ENCODE measurements at places on chromosomes 5 and 9.

GRCh38 chr5:165152058-165152457 is 1646.6 kb downstream of the MAT2B start:
- DNase-seq, result no peak

DNA sequence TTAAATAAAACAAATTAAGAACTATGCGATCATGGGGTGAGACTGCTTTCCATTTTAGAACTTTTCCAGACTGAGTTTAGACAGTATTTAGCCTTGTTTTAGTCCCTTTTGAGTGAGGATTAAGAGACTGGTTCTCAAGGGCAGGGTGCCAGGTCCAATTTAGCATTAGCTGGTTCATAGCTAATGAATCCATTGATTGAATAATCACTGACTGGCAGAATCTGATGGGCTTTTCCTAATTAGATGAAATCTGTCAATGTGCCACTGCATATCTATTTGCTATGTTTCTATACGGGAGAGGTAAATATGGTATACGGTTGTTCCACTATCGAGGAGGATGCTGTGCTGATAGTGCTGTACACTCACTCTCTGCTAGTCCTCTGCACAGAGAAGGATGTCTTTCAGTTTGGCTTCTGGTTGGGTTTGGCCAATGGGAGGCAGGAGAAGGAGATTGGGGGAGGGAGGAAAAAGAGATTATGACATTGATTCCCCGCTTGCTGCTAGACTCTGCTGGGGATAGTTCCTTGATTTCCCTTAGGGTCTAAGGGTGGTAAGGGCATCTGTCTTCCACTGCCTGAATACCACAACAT is 496.6 kb downstream of the CTNND2 start:
- no peak for DNase-seq

- DNase-seq, result no peak
Observed at GRCh38 chr5:68066277-68066955, 149.1 kb upstream of the PIK3R1 start.

DNA sequence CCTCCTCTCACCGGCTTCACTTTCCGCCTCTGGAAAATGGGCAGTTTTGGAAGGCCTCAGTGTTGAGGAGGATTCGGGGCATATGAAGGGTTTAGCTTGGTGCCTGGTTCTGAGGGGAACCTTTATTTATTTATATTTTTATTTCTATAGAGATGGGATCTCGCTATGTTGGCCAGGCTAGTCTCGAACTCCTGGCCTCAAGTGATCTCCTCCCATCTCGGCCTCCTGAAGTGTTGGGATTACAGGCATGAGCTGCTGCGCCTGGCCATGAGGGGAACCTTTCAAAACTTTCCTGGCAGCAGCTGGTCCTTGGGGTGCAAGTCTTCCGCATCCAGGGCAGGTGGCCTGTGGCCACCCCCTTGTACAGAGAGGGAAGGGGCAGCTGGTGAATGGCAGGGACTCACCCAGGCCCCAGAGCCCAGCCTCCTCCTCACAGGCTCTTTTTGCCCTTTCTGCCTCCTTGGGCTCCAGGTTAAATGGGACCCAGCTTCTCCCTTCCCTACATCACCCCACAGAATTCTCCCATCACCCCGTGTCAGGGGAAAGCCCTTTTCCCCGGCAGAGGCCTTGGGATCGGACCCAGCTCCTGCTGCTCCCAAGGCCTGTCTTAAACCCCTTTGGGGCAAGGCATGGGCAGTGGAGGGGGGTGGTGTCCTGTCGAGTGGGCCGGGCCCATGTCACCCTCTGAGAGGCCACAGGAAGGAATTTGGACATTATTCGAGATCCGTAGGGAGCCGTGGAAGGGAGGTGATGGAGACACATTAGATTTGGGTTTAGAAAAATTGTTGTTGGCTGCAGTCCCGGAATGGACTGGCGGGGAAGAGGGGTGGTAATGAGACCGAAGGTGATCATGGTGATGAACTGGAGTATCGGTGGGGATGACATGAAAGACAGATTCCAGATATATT is 5.9 kb downstream of the NCS1 start:
- no peak for DNase-seq

DNA sequence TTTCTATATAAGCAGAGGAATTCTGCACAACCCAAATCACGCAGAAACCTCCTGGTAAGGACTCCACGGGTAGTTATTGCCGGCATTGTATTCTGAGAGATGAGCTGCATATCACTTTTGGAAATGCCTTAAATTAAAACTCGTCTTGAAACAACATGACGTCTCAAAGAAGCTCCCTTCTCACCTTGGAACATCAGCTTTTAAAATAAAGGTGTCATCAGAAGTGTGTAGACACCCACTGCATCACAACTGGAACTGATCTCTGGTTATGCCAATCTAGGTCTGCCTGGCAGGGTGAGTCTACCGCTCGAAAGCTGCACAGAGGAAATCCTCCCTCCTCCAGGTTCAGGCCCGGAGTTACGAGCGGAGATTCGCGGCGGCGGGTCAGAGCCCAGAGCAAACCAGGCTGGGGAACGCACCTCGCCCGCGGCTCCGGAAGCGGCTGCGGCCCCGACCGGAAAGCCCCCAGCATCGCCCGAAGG is 974 bp upstream of the SLC12A2 start:
- DNase-seq, result no peak

GRCh38 chr5:132419502-132420468 is 50.3 kb downstream of the SLC22A5 start:
- DNase-seq, result peak; percentile 45

DNA sequence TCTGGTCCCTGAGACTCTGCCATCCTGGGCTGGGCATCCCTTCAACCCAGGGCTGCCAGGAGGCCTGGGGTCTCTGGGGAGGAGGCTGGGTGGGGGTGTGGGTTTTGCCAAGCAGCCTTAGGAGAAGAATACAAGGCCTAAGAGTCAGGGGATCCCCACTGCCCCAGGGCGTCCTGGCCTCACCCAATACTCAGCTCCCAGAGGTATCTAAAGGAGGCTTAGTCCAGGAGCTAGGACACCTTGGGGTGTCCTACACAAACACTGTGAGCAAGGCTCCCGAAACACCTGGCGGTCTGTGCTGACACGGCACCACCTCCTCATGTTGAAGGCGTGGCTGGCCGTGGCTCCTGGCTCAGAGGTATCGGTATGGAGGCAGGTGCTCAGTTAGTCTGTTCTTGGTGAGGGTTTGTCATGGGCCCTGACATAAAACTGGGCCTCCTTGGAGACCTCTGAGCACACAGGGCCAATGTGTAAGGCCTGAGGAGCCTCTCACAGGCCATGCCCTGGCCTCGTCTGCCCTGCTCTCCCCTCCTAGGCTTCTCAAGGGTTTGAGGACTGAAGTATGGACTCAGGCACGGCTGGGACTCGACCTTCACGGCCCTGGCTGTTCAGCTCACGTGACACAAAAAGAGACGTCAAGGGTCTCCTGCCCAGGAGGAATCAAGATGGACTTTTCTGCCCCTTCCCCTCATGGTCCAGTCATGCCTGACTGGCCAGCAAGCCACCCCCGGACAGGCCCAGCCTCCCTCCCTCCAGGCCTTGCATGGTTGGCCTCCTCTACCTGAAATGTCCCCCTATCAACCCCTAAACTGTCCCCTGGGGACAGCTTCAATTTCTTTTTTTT is 277.3 kb downstream of the FSTL4 start:
- no peak for DNase-seq

GRCh38 chr9:98538626-98539031 is 170.1 kb downstream of the GABBR2 start:
- no peak for DNase-seq

Measured in stimulated activated CD8-positive, alpha-beta memory T cell treated with anti-CD3 and anti-CD28 coated beads, Interleukin-7, amount 100 ng/mL, for 4 hours (primary cell).